ENCODE measurements at places on chromosomes 12 and 14.
A peak's percentile ranks its signal among the peaks of the same experiment; 100 is the strongest.

DNA sequence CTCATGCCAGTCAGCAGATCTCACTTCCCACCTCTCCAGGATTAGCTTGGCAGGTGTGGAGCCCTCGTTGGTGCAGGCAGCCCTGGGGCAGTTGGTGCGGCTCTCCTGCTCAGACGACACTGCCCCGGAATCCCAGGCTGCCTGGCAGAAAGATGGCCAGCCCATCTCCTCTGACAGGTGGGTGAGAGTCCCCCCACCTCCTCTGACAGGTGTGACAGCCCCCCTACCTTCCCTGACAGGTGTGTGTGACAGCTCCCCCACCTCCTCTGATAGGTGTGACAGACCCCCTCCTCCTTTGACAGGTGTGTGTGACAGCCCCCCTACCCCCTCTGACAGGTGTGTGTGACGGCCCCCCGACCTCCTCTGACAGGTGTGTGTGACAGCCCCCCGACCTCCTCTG lies 26.3 kb downstream of the PAPLN start:
- no peak for DNase-seq

DNA sequence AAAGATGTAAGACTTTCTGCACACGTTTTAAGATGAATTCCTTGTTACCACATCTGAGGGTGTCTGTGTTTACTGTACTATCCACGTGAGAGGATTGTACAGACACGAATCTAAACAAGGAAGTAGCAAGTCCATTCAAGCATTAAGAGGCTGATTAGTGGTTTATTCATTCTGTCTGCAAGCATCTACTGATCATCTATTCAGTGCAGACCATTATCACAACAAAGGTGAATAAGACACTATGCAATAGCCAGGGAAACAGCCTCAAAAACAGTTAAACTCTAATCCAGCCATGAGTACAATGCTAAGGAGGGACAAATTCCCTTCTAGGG lies 111.6 kb upstream of the PZP start:
- no peak for DNase-seq

DNA sequence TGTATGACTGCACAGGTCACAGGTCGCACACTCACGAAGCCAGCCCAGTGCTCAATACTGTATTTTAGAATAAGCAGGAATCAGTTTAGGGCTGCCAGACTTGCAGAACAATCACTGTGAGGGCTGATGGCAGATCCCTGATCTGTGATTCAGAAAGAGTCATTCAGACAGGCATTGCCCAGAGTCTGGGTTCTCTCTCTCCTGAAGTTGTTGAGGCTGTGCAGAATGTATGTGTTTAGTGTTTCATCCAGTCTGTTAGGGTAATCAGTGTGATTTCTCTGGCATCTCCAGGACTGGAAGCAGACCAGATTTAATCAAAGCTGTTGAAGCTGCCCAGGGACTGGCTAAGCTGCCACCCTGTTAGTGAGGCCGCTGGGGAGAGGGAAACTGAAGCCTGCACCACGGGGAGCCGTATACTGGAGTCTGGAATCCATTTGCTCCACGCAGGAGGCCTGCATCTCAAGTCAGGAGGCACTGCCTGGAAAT lies 69.3 kb downstream of the ETV6 start:
- DNase-seq: no peak

GRCh38 chr14:101634850-101635748 lies 73.8 kb downstream of the DIO3 start:
- no peak for DNase-seq

GRCh38 chr12:2679816-2680675 lies 114.7 kb upstream of the FKBP4 start:
- no peak for DNase-seq

DNA sequence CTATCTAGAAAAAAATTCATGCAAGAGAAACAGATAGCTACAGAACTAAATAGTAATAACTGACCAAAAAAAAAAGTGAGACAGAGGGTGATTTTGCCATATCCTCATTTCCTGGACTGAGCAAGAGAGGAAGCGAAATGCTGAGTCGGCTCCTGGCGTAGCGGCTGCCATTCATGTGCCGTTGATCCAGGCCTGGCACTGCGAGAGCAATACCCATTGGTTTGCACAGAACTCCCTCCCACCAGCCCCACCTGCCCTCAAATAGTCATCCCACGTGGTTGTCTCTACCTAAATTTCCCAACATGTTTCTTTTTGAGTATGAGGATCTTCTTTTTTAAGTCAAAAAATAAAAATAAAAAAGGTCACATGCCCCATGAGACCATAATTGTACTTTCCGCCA lies 9.4 kb upstream of the WNT5B start:
- no peak for DNase-seq

DNA sequence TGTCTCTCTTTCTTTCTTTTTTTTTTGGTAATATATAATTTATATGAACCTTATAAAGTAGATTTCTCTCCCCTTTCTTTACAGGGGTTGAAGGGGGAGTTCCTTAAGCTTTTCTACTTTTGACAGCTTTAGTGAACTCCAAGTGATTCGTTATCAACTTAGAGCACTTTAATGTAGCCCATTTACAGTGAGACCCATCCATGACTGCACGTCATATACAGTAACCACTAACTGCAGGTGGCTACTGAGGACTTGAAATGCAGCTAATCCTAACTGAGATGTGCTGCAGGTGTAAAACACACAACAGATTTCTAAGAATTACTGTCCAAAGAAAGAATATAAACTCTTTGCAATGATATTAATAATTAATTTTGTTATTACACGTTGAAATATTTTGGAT lies 582 bp downstream of the LRRIQ1 start:
- no peak for DNase-seq

GRCh38 chr12:53419756-53420155 lies 3.9 kb upstream of the AMHR2 start:
- DNase-seq: no peak

DNA sequence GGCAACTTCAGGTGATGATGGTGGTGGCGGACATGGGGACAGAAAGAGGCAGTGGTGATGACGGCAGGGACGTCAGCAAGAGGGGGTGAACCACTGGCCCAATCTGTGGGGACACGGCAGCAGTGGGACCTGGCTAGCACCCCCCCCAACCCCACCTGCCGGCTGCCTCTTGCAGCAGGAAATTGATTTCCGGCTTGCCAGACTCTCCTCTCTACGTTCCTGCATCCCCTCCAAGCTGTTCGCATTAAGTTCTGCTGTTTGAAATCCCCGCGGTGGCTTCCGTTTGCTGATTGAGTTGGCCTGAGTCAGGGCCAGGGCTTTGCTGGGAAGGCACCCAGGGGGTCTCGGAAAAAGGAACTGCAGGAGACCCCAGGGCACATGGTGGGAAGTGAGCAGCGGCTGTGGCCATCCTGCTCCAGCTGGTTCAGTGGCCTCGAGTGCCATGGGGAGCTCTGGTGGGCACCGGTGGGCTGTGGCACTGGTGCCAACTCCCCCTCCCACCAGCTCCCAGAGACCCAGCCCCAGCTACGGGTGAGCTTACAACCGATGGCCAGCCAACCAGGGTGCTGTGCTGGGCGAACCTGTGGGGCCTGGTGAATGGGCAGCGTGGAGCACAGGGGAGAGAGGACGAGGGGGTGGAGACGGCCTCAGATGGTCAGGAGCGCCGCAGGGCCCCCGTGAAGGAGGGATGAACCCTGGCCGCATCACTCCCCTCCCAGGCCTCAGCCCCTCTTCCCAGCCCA lies 14.6 kb upstream of the NUDT14 start:
- DNase-seq: no peak

GRCh38 chr12:105961821-105962671 lies 176.7 kb downstream of the NUAK1 start:
- DNase-seq: no peak

GRCh38 chr14:102159841-102160240 lies 20.1 kb downstream of the WDR20 start:
- no peak for DNase-seq

DNA sequence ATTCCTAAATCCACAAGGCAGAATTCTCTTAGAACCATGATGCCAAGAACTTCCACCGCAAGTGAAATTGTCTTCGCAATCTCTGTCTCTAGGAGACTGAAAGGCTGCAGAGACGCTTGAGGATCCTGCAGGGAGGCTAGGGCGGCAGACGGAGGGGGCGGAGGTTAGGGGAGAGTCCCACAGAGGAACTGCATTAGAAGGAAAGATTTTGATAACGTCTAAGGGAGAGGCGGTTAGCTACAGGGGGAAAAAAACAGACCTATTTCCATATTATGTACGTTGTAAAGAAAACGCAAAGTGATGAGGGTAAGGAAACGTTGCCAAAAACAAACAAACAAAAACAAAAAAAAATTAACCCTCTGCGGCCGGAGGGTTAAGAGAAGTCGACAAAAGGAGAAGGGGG lies 595 bp downstream of the KLHL28 start:
- peak; percentile 34 for DNase-seq

Measured in stimulated activated CD8-positive, alpha-beta memory T cell treated with anti-CD3 and anti-CD28 coated beads, Interleukin-15, amount 100 ng/mL, for 48 hours (primary cell).